ENCODE measurements at places on chromosomes 7 and 10.

DNA sequence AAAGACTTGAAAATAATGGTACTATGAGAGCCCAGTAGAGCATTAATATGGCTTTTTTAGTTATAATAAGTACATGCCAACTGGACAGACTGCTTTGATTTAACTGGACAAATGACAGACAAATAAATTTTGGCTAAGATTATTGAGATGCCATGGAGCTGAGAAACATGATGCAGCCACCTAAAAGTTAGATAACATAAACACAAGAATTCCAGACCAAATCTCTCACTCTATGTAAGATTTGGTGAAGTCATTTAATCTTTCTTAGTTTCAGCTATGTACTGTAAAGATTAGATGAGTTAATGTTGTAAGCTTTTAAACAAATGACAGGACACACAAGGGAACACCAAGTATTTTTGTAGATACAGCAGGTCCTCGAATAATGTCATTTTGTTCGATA, 118.2 kb downstream of the CACNA2D1 start:
- DNase-seq, result no peak

GRCh38 chr7:127047521-127047920, 205.2 kb downstream of the GRM8 start:
- DNase-seq, result no peak

DNA sequence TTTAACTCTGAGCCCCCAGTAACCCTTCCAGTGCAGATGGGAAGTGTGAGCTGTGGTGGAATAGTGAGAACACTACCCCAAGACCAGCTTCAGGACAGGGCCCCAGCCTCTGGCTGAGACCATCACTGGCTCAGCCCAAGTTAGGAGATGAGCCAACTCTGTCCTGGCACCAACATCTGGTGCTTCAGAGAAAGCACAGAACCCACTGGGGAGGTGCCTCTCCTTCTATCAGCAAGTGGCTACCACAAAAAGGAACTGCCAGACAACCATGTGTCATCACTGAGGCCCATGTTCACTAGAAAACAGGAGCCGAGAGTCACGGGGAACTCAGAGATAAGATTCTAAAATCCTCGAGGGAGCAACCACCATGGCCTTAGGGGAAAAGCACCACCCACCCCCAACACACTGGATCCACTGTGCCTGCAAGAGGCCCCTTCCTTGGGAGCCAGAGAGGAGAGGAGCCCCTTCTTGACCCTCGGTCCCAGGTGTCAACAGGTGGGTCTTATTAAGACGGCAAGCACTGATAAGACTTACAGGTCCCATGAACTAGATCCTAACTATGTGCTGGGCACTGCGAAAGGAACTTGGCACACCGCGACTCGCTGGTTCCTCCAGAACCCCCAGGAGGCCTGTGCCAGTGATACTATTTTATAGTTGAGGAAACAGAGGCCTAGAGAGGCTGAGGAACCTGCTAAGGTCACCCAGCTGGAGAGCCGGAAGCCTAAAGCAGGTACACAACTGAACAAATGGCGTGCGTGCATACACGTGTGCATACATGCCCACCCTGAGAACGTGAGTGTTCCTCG, 102.7 kb downstream of the FAM53B start:
- DNase-seq, result peak; percentile 40

DNA sequence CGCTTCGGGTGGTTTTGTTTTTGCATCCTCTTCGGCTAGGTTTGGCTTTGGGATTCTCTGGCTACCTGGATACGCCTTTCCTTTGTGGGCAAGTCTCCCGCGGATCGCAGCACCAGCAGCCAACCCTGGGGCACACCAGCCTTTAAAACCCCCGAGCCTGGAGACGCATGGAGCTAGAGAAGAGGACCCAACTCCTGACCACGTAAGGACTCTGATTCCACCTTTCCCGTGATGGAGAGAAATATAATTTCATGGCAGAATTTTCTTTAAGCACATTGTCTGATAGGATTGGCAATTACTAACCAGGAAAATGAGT, 535.4 kb upstream of the GALNT17 start:
- no peak for DNase-seq

GRCh38 chr7:108561047-108561619, 8.4 kb downstream of the THAP5 start:
- no peak for DNase-seq

DNA sequence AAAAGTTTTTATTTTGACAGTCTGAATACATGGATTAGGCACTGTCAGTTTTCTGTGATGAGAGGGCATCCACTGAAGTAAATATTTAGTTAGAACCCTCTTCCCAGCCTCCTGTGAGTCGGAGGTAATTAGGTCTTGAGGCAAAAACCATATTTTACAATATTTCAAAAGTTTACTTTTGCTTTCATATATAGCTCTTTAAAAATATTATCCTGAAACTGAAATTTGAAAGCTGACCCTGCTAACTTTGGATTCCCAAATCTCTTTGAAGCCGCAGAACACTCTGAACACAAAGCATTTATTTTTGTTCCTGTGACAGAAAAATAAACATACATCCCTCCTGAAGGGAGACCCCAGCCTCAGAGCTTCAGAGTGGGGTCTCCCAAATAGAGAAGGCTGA, 317.4 kb downstream of the KIF20B start:
- no peak for DNase-seq

GRCh38 chr7:55036950-55037736, 18.3 kb downstream of the EGFR start:
- no peak for DNase-seq

- no peak for DNase-seq
Measured at GRCh38 chr10:6737080-6737641, 157.1 kb upstream of the PRKCQ start.

DNA sequence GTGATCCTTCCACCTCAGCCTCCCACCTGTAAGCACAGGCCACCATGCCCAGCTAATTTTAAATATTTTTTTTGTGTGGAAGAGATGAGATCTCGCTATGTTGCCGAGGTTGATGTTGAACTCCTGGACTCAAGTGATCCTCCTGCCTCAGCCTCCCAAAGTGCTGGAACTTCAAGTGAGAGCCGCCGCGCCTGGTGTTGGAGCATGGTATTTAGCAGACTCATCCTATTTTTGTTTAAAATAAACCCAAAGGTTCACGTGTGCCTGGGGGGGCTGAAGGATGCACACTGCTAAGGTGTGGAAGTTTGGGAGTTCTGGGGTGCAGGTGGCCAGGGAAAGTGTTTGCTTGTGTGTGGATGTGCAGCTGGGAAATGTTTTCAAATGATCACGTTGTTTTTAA, 18.1 kb downstream of the PDGFA start:
- DNase-seq, result no peak

- DNase-seq, result no peak
Measured at GRCh38 chr7:23545493-23545892, 13.7 kb upstream of the TRA2A start.

DNA sequence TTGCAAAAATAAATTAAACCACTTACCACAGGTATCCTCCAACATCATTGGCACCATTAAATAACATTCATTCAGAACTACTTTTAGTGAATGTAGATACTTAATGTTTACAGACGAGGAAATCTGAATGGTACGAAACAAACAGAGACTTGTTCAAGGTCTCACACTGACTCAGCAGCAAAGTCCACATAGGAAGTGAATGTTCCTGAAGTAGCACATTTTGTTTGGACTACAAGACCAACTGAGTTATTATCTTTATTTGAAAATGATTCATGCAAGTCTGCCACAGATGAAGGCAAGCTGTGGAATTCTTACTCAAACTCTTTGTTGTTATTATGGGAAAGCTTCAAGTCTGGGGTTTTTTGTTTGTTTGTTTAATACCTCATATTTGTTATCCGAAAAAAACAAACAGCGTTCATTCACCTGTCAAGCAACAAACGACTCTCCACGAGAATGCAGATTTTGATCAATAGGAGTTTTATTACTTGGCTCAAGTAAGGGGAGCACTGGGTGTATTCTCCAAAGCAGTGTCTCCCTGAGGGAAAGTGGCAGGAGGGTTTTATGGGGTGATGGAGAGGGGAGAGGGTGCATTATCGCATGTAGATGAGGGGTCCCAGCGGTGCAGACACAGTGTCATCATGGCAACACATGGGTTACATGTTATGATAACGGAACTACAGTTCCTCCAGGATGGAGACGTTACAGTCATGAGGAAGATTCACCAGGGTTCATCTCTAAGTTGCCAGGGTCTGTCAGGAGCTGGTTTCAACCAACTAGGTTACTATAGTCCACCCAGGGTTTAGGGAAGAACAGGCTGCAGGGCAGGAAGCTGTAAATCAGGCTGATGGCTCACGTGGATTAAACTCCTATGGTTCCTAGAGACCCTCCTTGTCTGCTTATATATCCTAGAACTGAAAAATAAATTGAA, 147.7 kb upstream of the AKR1E2 start:
- DNase-seq, result no peak

DNA sequence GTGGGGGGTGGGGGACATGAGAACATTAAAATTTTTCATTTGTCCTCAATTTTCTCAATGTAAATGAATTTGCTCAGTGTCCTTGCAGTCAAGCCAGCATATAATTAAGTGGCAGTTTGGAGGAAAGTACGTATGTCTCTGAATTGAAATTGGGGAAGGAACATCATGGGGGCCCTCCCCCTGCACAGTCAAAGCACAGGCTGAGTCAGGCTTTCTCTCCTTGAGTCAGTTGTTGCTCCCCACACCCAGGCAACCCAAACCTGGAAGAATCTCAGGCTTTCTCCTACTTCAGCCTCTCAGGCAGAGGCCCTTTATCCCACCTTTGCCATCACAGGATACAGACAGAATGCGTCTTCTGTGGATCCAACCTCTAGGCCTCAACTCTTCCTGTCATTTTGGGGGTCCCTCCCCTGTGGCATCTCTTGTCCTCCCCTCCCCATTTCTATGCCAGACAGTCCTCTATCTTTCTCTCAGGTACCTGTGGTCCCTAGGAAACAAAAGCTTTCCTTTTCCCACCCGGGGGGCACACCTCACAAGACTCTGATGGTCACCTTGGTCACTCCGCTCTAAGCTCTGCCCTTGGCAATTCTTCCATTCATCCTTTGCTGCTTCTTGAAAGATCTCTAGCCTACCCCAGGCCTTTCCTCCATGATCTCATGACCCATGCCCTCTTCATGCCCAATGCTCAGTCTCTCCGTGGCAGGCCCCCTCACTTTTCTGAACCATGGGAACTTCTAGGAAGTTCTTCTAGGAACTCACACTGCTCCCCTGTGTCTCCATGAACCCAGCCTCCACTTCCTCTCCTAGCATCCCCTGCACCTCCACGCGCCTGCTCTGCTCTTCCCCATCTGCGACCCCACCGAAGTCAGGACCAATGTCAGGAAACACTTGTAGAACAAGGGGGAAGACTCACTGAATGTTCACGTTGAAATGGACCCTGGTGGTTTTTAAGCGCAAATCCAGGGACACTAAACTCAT, 40.4 kb downstream of the CREB3L2 start:
- no peak for DNase-seq

DNA sequence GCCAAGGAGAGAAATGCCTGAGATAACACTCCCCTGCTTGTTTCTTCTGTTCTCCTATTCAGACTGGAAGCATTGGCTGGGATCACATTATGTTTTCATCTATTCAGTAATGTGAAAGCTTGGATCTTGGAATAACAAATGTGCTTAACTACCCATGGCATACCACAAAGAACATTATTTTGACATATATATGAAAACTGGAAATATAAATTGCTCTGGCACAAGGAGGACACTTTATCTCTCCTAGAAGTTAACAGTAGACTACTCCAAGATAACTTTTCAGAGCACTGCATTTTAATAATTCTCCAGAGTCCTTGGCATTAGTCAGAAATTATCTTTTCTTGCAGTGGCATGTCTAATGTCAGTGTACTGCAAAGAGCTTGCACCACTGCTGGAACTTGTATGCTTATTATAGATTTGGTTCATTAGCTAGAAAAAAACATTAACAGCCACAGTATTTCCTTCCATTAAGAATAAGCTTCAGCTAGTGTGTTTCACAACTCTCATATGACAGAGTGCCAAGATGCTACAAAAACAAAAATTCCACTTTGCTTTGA, 169.3 kb upstream of the LRRN3 start:
- no peak for DNase-seq

GRCh38 chr10:127151981-127152699, 44.3 kb downstream of the INSYN2A start:
- DNase-seq, result no peak

DNA sequence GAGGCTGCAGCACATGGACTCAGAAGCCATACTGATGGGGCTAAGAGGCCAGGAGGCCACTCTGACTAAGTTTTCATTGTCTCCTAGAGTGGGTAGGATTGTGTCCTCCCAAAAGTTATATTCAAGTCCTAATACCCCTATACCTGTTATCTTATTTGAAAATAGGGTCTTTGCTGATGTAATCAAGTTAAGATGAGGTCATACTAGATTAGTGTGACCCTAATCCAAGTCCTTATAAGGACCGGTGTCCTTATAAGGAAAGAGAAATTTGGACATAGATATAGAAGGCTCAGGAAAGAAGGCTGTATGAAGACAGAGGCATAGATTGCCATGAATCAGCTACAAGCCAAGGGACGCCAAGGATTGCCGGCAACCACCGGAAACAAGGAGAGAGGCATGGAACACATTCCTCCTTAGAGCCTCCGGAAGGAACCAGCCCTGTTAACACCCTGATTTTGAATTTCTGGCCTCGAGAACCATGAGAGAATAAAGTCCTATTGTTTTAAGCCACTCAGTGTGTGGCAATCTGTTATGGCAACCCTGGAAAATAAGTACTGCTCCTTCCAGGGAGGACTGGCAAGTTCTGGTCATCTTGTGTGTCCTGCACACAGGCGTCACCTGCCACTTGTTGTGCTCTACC, 157.0 kb downstream of the EMX2 start:
- DNase-seq, result no peak

DNA sequence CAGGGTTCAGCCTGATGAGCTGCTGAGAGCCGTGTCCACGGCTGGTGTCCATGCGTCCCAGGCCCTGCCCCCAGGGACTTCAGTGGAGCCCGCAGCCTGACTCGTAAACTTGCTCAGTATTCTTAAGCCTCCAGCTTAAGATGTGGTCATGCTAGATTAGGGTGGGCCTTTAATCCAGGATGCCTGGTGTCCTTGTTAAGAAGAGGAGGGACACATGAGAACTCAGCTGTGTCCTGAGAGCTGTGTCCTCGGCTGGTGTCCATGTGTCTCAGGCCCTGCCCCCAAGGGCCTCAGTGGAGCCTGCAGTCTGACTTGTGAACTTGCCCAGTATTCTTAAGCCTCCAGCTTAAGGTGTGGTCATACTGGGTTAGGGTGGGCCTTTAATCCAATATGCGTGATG, 23.0 kb downstream of the DOCK1 start:
- no peak for DNase-seq

GRCh38 chr10:79052291-79053080, 16.3 kb upstream of the ZMIZ1 start:
- DNase-seq, result no peak

- no peak for DNase-seq
Measured at GRCh38 chr7:50782375-50783208, at the start of gene GRB10. Gene GRB10 (minus strand): TSS chr7:50782896. CDS start chr7:50732322, 50,574 bp downstream.

- DNase-seq, result no peak
Measured at GRCh38 chr7:13989126-13989948, at the start of gene ETV1. Gene ETV1 (minus strand): TSS chr7:13989666. CDS start chr7:13989052, 614 bp downstream.

GRCh38 chr10:2120746-2121145, 383.4 kb upstream of the ADARB2 start:
- no peak for DNase-seq

DNA sequence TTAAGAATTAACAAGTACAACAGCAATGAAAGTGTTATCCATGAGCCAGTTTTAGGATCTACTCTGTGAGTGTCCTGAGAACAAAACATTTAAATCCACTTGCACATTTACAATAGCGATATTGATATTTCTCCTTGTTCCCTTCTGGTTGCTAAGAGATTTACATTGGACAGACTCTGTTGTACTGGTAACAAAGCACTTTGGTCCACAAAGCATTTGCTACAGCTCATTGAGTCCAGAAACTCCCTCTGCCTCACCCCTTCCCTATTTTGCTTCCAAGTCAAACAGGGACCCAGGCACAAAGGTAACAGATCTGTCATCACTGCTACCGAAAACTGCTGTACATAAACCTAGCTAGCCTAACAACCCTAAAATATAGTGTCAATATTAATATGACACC, 2.1 kb downstream of the ANK3 start:
- no peak for DNase-seq
